ENCODE measurements at places on chromosomes 3 and 15. TPM values are rescaled to one million over a fixed set of nuclear protein-coding genes. Genes with fewer than 3 reads are reported as not detected.

DNA sequence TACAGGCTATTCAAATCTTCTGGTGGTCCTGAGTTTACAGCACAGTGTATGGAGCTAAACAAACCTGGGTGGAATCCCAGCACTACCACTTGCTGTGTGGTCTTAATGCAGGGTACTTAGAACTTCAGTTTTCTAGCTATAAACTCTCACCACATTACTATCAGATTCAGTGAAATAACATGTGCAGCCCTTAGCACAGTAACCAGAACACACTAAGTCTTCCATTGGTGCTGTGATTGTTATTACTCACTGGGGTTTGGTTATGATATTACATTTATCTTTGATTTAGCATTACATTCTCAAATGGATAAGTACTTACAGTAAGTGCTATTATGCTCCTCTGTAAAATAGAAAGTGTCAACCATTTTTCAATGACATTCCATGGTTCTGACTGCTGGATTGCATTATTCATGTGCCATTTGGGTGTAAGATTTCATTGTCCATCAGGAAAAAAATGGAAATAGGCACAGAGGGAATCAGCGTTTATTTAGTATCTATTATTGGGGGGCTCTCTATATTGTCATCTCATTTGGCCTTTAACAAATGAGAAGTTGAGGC lies 81.9 kb downstream of the PDE8A start:
- H3K36me3 ChIP-seq = peaks cover 21% of the 10 kb centered on the region
- no peak for DNase-seq
- H3K4me1 ChIP-seq = no peaks in the 10 kb centered on the region
- no peak overlapping the region for H3K4me3 ChIP-seq
- no peak overlapping the region for H3K27ac ChIP-seq

- no peaks in the 10 kb centered on the region for H3K36me3 ChIP-seq
- H3K27ac ChIP-seq = no peak overlapping the region
- H3K4me1 ChIP-seq = peaks cover 22% of the 10 kb centered on the region
Observed at GRCh38 chr3:72888546-72889309, 882 bp downstream of the GXYLT2 start.

DNA sequence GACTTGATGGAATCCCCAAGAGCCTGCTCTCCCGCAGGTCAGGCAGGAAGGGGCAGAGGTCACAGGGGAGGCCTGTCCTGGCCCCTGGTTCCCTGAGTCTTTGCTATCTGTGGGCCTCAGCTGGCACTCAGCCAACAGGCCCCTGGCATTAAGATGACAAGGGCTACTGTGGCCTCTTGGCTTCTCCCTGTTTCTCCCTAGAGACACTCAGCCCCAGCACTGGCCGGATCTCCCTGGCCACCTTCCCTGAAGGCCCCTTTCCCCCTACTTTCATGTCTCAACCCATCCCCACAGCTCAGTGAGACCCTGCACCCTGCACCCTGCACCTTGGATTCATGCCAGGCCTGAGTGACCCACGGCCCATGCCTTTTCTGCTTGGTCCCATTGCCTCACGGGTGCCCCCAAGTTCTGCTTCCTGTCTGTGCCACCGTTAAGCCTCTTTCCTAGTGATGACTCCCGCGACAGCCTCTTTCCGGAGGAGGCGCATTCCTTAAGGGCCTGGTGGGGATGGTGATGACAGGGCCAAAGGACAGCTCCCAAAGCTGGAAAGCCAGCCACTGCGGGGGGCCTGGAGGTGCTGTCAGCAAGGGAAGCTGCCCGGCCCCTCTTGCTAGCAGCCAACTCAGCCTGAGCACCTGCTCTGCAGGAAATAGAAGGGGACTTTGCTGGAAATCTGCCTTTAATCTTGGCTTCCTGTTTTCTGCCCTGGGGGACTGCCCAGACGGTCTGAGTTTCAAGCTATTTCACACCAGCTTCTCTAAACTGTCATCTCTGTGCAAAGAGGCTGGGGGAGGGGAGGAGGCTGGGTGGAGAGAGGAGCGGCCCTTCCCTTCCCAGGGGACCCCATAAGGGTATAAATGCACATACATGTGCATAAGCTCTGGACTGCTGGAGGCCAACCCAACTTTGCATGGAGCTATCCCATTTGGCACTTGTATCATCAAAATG lies 4.8 kb upstream of the CSK start:
- no peaks in the 10 kb centered on the region for H3K36me3 ChIP-seq
- DNase-seq = peak; percentile 90
- H3K4me3 ChIP-seq = no peak overlapping the region
- H3K27ac ChIP-seq = peak overlapping the region; percentile 99
- no peaks in the 10 kb centered on the region for H3K27me3 ChIP-seq
- H3K4me1 ChIP-seq = peaks cover 93% of the 10 kb centered on the region

Gene OR5K2
- not detected for total RNA-seq

Gene ATP2B2
- total RNA-seq = 0.34 TPM

Gene SAMD7
- not detected for total RNA-seq

Gene PLSCR2
- not detected for total RNA-seq

Data from spleen (tissue), 13 donors.